Activated CD4-positive, alpha-beta T cell treated with anti-CD3 and anti-CD28 coated beads, Interleukin-2, amount 50 U/mL, for 1 hour (primary cell): ENCODE measurements at places on chromosomes 11 and 22.

DNA sequence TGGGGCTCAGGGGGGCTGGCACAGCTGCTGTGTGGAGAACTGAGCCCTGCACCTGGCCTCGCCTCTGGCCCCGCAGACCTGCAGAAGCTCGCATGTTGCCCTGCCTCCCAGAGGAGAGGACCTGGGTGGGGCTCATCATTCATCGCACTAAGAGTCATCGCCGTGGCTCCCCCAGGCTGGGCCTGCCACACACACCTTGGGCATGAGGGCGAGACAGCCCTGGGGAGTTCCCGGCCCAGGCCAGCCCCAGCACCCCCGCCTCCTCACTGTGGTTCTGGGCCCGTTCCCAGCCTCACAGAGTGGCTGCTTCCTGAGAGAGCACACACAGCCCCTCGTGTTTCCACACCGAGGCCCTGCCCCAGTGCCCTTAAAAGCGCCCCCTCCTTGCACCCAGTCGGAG, 694.6 kb downstream of the TBC1D22A start:
- DNase-seq = no peak

- DNase-seq = no peak
Measured at GRCh38 chr11:74680035-74680671, 51.1 kb downstream of the CHRDL2 start.

DNA sequence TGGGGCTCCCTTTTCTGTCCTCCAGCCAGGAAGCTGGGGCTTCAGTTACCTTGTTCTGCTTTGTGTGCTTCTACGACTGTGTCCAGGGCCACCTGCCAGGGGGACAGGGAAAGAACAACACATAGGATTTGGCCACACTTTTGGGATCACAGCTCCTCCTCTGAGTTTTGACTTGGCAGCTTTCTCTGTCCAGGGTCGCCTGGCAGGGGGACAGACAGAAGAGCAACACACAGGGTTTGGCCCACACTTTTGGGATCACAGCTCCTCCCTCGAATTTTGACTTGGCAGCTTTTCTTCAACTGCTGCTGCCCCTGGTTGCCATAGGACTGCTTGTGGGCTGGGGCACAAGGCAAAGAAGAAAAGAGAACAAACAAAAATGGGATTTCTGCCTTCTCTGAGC, 19.1 kb downstream of the INCENP start:
- no peak for DNase-seq

DNA sequence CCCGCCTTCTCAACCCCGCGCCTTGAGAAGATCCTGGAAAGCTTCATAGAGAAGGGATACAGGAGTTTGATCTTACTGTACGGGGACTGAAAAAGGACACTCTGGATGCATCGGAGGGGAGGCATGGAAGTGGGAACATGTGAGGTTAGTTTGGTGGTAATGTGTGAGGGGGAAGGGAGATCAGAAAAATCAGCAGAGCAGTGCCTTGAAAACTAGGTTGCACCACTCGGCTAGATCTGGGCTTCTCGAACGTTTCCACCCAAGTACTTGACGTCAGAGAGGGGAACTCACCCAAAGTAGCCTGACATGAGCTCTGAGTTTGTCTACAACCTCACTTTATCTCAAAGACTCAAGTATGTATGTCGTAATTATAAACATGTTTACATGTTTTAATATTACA, 14.5 kb downstream of the USP35 start:
- peak; percentile 57 for DNase-seq

GRCh38 chr11:70804139-70804837, 406.0 kb downstream of the CTTN start:
- DNase-seq = no peak

- no peak for DNase-seq
Measured at GRCh38 chr11:3833449-3833848, 7.3 kb downstream of the RHOG start.

DNA sequence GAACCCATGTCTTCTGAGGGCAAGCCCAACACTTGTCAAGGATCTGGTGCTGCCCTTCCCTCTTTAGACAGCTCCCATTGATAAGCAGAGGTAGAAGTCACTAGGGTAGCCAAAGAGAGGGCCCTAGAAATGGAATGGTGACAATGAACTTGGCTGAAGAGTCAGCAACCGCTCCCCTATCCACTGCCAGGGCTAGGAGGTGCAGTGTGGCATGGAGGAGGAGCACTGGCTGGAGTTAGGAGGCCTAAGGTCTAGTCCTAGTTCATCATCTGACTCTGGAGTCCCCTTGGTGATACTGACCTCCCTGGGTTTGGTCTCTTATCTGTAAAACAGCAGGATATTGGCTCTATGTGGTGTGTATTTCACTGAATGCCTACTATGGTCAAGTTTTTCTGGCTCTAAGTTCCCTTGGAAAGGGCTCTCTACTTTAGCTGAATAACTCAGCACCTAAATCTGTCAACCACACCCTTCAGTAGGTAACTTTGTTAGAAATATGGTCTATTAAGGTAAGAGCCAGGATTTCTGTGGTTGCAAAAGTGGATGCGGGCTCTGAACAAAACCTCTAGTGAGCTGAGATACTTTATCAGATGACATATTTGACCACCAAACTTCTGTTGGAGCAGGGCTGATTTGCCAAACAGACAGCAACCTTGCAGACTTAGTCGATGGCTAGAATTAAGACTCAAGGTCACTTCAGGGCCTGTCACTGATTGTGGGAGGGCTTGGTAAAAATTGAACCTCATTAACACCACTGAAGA, 10.5 kb downstream of the TIMP3 start:
- DNase-seq = no peak

DNA sequence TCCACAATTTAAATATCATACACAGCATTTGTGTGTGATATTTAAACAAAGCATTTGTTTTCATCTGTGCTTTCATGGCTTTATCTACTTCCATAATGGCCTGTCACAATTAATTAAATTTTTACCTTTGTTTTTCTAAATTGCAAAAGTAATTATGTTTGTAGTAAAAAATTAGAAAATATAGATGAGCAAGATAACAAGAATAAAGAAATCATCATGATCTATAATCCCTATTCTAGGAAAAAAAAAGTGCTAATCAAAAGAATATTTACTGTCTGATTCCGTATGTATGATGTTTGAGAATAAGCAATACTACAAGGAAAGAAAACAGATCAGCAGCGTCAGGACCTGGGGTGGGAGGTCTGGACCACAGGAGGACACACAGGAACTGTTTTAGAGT, 149.9 kb downstream of the NCAM1 start:
- DNase-seq = no peak

DNA sequence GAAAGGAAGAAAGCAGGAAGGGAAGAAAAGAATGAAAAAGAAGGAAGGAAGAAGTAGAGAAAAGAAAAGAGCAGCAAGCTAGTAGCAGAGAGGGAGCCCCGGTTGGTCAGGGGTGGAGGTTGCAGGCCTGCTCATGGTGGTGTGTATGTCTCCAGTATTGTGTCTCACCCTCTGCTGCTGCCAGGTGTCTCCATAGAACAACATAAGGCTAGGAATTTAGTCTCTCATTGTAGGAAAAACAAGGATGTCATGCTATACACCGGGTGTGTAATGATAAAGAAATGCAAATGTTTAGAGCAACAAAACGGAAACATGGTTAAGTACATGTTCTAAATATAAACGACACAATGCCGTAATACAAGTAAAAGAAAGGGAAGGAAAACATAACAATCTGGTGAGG, 342.5 kb downstream of the NTM start:
- DNase-seq = no peak

- DNase-seq = no peak
Measured at GRCh38 chr11:55956521-55956920, 13.2 kb downstream of the OR10AG1 start.

DNA sequence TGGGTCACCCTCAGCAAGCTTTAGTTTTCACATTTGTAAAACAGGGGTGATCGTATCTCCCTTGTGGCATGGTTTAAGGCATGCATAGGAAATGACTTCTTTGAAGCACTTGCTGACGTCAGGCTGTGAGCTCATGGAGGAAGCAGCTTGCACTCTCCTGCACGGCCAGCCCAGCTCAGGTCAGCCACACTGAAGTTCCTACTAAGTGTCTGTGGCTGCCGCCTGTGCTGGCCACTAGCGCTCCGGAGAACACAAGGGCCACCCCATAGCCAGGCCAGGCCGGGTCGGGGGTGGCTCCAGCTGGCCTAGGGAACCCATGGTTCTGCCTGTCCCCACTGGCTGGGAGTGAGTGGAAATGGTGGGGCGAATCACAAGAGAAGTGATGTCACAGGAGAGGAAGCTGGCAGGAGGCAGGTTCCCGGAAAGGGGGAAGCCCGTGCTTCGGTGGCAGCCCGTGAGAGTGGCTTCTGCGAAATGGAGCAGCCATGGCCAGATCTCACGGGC, 28.2 kb downstream of the KCTD17 start:
- DNase-seq = peak; percentile 82

DNA sequence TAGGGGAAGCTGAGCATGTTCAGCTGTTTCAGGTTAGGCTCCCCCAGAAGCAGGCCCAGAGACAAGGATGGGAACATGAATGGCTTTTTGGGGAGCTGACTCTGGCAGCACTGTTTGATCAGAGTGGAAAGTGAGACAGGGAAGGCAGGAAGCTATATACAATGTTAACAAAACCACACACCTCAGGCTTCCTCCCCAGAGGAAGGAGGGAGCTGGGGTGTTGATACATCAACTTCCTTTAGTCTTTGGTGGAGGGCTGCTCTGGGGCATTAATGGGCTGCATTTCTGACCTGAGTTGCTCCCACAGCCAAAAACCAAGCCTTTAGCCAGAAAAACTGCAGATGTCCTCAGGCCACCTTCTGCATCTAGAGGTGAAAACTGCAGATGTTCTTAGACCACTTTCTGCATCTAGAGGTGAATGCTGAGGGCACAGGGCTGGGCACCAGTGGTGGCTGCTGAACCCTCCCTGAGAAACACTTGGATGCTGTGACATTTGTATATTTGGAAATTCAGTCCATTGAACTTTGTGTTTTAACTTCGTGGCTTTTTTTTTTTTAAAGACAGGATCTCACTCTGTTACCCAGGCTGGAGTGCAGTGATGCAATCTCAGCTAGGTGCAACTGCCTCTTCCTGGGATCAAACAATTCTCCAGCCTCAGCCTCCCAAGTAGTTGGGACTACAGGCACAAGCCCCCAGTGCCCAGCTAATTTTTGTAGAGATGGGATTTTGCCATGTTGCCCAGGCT, 49.9 kb downstream of the KIAA1671 start:
- no peak for DNase-seq

DNA sequence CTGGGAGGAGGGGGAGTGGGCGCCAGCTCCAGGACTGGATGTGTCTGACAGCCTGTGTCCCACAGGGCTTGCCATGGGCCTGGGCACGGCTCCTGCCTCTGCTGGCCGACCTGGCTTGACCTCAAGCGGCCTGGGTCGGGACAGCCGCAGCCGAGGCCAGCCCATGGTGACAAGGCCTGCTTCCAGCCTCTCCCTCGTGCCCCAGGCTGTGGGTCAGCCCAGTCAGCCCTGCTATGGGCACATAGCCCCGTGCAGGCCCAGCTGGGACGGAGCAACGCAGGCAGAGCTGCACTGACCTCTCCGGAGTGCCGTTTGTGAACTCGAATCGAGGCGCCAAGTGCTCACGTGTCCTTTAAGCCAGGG, 17.9 kb downstream of the OSBPL5 start:
- DNase-seq = no peak

DNA sequence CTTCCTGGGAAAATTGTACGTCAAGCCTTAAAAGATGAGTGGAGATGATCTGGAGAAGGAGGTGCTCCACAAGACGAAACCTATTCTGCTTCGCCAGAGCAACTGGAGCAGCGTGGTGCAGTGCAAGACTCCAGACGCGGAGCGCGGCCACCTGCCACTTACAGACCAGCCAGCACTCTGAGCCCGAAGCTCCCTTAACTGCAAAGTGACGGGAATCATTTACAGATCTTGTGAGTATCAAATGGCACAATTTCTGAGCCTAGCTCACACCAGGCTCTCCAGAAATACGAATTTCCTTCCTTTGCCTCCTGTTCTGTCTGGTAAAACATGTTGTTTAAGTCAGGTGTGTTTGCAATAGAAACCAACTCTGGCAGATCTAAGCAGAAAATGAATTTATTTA, 369.3 kb downstream of the CADM1 start:
- no peak for DNase-seq

GRCh38 chr22:46638601-46639431, 18.6 kb downstream of the GRAMD4 start:
- DNase-seq = peak; percentile 25

GRCh38 chr11:36452236-36452940, 57.7 kb downstream of the TRAF6 start:
- DNase-seq = no peak

DNA sequence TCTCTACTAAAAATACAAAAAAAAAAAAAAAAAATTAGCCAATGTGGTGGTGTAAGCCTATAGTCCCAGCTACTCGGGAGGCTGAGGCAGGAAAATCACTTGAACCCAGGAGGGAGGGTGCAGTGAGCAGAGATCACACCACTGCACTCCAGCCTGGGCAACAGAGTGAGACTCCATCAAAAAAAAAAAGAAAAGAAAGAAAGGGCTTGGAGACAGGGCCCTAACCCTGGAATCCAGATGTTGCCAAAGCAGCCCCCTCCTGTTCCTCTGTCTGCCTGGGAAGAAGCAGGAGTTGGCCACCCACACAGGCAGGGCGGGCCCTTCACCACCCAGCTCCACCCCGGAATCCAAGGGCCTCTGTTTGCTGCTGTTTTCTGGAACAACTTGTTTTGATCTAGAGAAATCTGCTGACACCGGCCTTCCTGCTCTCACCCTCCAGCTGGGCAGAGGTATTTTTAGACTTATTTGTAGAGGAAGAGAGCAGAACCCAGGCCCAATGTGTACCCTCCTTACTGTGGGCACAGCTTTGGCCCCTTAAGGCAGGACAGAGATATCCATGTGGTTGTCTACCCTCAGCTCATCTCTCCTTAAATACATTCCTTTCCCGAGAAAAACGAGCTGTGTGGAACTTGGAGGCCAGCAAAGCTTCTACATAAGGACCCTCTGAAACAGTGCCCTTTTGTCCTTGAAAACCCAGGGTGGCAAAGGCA, 2.7 kb upstream of the NEAT1 start:
- peak; percentile 51 for DNase-seq

DNA sequence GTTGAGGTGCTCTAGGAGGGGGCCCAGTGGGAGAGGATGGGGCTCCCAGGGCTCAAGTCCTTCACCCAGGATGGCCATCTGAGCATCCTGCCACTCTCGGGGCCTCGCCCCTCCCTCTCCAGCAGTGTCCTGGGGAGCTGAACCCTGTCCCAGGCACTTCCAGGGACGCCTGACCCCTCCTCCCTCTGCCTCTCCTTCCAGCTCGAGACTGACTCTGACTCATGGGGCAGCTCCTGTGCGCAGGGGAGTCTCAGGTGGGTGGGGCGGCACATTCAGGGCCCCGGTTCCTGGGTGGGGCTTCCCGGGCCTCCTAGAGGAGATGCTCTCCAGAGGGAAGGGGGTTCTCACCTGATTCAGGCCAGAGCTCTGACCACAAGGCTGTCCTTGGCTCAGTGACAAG, 77.1 kb upstream of the IGLL5 start:
- DNase-seq = no peak
